ENCODE measurements at places on chromosomes 4 and X.

DNA sequence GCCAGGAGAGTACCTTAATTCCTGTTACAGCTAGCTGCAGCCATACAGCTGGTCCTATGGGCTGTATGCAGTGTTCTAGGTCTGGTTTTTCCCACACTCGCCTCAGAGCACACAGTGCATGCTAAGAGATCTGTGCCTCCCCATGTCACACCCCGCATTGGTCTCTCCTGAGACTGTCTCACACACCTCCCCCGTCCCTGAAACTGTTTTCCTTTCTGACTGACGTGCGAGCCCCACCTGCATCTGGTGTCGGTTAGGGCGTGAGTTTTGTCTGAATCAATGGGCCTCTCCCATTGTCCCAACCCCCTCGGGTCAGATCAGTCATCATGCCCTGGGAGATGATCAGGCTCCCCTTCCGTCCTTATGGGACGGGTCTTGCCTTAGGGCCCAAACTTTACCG is 3.4 kb upstream of the UGT8 start:
- DNase-seq: no peak

GRCh38 chrX:79065696-79066095 is 78.8 kb upstream of the GPR174 start:
- DNase-seq: no peak

DNA sequence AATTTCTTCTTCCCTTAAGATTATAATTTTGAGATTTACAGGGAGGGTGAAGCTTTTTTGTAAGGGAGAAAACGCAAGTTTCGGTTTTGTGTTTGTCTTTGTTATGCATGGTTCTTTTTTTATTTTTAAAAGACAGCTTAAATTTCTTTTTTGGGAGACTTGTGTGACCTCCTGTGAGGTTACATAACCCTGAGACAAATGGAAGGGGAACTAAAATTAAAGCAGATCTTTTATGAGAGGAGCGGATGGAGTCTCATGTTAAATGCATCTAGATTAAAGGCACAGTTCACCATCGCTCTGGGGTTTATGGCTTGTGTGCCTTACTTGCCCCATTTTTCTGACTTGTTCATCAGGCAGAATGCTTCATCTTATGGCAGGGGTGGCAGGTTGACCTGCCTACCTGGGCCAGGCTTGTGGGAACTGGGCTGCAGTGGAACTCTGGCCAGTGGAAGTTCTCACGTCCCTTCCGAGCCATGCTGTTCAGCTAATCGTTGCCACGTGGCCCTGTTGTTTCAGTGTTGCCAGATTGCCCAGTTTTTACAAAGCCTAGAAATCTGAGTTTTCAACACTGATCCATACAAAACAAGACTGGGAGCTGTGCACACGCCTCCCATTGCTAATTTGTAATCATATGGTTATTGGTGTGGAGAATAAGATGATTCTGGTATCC is 291.8 kb downstream of the ARHGAP10 start:
- no peak for DNase-seq

GRCh38 chrX:20947411-20947912 is 426.8 kb upstream of the CNKSR2 start:
- DNase-seq: no peak

DNA sequence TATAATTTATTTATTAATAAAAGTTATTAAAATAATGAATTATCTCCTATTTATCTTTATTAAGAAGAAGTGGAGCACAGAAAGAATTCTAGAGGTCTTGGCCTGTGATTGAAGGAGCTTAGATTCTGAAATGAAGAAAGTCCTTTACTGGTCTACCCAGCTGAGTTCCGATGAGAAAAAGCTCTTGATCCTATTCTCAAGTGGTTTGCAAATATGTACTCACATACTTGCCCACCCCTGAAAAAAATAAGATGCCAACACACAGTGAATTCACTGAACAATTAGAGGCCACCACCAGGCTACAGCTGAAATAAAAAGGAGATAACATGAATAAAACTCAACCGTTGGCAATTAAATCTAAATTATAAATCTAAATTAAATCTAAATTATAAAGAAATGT is 253.4 kb downstream of the MAPK10 start:
- DNase-seq: no peak

DNA sequence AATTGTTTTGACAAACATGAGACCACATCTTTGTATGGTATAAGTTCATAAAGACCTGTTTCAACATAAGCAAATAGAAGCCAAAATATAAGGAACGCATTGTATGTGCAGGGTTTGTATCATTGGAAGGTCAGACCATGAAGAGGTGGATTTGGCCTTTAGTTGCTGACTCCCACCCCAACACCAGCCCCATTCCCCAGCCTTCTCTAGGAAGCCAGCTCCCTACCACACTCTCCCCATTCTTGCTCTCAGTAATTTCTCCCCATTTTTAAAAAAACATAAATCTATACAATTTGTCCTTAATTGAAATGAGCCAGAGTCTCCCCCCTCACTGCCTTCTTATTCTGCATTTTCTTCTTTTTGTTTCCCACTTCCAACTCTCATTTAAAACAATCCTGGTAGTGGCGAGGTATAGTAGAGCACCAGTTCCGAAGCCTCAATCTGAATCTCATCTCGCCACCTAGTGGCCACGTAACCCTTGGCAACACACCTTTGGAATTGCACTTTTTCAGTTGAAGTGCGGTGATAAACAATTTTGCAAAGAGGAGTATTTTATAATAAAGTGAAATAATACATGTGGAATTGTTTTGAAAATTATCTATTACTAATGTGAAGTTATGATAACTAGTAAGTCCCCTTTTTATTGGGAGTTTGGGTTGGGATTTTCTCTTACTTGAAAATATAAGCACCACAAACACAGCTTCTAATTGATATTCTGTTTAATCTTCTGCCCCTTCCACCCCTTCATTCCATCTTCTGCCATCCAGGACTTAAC is 126.6 kb downstream of the ASB9 start:
- DNase-seq: peak; percentile 72

DNA sequence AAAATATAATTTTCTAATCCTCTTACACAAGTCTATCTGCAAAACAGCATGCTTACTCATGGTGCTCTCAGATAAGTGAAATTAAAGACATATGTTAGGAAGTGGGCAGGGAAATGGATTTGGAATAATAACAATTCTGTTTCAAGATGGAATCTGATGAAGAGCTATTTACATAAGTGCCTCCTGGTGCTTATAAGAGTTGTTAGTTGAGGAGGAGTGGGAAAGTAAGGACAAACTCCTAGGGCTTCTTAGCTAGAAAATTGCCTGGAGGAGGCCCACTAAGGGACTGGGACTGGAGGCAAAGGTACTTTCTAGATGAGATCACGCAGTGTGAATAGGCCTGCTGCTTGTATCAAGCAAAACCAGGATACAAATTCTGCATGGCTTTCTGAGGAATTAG is 939.8 kb downstream of the GLUD2 start:
- no peak for DNase-seq

DNA sequence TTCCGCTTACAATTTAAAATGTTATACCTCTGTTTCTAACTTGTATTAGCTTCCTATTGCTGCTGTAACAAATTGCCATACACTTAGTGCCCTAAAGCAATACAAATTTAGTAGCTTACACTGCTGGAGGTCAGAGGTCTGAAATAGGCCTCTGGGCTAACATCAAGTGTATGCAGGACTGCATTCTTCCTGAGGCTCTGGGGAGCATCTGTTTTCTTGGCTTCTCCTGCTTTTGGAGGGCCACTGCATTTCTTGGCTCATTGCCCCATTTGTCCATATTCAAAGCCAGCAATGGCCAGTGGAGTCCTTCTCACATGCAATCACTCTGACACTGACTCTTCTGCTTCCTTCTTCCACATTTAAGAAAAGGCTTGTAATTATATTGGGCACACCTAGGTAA is 639.8 kb upstream of the INTU start:
- DNase-seq: no peak

DNA sequence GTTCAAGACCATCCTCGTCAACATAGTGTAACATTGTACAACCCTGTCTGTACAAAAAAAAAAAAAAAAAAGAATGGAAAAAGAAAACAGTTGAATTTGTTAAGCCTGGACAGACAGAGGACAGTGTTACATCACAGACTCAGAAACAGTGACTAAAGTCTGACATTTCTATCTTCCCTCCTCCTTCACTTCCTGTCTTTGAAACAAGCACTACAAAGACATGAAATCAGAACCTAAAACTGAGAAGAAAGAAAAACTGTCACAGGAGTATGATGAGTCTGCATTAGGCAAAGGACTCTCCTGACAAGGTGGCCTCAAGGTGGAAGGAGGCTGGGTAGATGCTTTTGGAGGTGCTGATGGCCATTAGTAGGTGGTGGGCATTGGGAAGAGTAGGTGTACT is 126.7 kb downstream of the RBM47 start:
- no peak for DNase-seq

DNA sequence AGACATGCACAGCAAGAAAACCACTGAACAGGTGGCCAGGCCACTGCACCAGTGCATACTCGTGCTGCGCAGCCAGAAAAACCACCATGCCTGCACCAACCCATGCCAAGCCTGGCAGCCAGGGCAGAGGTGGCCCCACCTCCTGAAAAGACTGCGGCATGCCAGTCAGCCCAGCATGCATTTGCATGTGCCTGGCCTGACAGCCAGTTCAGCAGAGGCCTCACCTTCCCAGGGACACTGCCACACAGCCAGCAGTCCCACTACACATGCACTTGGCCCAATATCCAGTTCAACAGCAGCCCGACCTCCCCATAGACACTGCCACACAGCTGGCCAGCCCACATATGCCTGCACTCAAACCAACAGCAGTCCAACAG is 43.5 kb upstream of the DDX60 start:
- DNase-seq: no peak

- DNase-seq: no peak
Measured at GRCh38 chrX:120476714-120477113, 7.6 kb upstream of the LAMP2 start.

DNA sequence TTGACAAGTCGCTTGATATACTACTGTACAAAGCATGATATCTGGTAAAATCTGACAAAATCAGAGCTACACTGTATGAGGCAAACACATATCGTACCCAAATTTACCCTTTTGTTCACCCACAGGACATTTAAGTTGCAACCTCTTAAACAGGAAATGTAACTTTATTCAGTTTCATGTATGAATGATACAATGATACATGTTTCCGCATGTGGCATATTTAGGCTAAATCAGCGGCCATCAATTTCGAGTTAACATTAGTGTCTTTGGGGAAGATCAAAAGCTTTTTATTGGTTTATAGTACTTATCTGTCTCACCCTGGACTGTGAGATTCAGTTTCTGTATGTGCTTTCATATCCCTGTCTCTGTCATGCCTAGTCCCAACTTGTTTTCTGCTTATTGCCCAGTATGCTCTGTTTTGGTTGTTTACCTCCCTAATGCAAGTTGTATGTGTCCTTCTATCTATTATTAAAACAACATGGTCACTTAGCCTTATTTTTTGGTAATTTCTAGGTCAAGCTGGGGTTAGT is 97.3 kb upstream of the HPRT1 start:
- DNase-seq: no peak

GRCh38 chrX:110055616-110056015 is 52.7 kb downstream of the TMEM164 start:
- no peak for DNase-seq
